ENCODE measurements at places on chromosomes 11 and 22.

GRCh38 chr11:21421711-21422329, 752.4 kb downstream of the NELL1 start:
- no peak for DNase-seq

DNA sequence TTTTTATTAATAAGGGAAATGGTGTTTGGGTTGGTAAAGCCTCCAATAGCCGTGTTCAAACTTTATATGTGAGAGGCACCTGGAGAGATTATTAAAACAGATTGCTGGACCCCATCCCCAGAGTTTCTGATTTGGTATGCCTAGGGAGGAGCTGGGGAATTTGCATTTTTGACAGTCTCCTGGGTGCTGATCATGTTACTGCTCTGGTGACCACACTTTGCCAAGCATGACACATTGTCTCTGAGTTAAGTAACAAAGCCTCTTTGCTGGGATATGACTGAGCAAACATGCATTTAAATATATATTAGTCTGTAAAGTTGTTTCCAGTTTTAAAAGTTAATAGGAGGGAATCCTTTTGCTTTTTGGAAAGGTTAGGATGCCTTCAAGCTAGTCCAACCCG, 140.4 kb downstream of the NAV2 start:
- DNase-seq: no peak

GRCh38 chr11:104798789-104799188, 99.5 kb downstream of the CASP12 start:
- no peak for DNase-seq

- no peak for DNase-seq
Measured at GRCh38 chr11:30006876-30007275, 10.0 kb downstream of the KCNA4 start.

DNA sequence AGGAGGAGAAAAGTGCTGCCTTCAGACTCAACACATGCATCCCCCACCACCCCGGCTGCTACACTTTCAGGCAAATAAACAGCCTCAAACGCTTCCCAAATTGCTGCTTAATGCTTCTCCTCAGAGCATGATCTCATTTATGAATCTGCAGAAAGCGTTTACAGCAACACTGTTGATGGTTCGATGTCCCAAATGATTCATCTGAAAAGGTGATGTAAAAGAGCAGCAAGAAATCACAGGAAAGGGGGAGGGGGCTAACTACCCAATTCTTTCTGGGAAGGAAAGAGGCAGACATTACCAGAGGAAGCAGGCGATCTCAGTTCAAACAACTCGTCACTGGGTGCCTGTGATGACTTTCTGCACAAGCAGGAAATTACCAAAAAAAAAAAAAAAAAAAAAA, 119.6 kb downstream of the TENM4 start:
- DNase-seq: no peak

DNA sequence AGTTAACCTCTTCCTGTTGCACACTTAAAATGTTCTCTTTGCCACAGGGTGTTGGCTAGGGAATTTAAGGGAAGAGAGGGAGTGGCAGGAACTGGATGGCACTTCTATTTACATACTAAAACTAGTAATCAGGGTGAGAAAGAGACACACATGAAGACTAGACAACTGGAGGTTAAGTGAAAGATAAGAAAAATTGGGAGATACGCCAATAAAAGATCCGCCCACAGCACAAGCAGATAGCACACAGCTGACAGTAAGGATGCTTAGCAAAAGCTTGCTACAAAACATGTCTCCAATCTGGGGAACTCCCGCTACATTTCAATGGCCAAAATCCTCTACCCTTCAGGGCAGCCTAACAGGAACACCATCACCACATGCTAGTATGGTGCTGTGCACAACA, 12.8 kb downstream of the CPSF7 start:
- DNase-seq: no peak

DNA sequence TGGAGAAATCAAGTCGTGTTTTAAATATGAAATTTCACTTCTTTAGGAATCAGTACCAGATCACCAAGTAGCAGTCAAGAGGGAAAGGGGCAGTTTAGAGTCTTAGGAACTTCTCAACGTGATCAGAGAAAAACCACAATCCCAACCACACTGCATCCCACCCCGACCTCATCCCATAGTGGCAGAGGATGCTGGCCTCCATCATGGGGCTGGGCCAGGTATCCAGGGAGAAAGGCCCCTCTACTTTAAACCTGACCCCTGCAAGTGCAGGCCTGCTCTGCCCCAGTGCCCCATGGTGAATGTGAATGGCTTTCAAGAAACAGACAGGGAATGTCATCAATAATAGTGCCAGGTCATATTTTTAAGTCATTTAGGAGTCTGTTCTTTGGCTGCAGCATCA, 12.1 kb downstream of the CHST1 start:
- no peak for DNase-seq

DNA sequence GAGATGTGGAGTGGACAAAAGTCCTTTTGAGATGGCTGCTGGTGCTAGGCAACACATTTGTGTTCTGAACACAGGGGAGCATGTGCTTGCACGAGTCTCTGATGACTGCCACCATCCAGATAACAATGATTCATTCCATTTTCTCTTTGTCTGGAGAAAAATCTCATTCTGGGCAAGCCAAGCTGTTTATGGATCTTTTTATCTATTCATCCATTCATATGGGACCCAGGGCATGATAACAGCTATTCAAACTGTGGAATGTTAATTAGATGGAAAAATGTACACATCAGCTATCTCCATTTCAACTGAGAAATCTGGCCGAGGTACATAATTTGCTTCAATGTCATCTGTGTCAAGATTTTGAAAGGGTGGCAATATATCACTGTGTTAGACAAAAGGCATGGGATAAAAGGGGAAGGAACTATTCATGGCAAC, 117.5 kb upstream of the ZBED5 start:
- no peak for DNase-seq

DNA sequence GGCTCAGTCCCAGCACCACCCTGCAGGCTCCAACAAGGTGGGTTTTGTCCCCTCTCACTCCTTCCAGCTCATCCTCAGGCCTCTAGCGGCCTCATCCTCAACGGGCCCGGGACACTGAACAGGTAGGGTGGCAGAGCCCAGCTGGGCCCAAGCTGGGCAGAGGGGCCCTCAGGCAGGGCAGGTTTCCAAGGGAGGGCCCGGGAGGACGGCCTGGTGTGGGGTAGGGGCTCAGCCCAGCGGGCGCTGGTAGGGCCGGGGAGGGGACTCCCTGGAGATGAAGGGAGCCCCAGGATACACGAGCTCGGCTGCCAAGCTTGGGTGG, 2.5 kb upstream of the IFITM10 start:
- no peak for DNase-seq

GRCh38 chr22:18070556-18071306, 7.1 kb upstream of the PEX26 start:
- DNase-seq: peak; percentile 28
